ENCODE measurements at places on chromosomes 7 and 10.

- DNase-seq, result peak; percentile 26
Measured at GRCh38 chr10:96720422-96721206, at the start of gene PIK3AP1. PIK3AP1 (minus strand) TSS chr10:96720514; CDS start chr10:96720394, 120 bp downstream.

DNA sequence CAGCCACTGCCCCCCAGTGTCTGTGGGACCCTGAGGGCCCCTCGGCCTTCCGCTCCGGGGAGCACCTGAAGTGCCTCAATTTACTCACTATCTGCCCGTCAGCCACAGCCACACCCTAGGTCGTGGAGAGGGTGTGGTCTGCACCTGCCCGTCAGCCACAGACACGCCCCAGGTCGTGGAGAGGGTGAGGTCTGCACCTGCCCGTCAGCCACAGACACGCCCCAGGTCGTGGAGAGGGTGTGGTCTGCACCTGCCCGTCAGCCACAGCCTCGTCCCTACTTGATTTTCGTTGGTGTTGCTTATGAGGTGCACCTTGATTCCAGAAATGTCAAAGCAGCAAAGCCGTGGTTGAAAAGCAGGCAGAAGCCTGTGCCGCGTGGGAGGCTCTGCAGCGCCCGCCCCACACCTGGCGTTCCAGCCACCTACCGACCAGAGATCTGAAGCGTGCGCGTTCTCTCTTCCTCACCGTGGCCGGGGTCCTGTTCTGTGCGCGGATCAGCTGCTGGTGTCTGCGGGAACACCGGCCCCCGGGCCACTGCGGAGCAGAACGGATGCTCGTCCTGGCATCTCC, 101.6 kb downstream of the DYNC2I1 start:
- peak; percentile 18 for DNase-seq

DNA sequence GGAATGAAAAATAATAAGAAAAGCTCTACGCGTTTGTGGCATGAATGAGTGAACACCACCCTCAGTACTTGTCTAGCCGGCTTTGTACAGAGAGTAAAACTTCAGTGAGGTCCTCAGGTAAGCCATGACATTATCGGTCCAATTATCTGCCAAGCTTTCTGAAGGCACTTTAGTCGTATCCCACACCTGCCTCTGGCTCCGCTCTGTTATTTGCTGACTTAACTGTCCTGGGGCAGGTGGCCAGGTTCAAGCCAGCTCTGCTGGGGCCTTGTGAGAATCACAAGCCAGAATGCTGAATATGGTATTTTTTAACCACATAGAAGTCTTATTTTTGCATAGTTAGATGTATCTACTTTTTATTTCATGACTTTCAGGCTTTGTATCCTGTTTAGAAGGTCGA, 66.0 kb upstream of the FHIP2A start:
- no peak for DNase-seq

GRCh38 chr10:130929422-130930325, 381.8 kb downstream of the TCERG1L start:
- no peak for DNase-seq

DNA sequence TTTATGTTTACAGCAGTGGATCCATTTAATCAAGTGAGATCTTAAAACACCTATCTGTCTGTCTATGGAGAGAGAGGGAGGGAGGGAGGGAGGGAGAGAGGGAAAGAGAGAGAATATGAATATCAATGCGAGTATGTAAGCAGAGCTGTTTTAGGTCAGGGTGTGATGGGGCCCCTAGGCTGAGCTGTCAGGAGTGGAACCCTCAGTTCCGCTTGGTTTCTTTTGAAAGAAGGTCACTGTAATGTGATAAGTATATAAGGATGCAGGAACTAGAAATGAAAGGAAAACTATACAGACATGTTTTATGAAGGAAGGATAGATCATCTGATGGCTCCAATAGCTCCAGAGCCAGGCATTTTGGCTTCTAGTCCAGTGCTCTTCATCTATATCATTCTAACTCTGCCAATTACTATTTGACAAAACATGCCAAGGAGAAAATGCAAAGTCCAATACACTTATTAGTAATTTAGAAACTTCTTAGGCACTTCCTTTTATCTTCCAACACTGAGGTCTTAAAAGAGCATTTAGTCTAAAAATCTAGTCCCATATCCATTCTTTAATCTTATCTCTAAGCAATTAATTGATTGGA, 70.3 kb downstream of the NRCAM start:
- DNase-seq, result no peak

DNA sequence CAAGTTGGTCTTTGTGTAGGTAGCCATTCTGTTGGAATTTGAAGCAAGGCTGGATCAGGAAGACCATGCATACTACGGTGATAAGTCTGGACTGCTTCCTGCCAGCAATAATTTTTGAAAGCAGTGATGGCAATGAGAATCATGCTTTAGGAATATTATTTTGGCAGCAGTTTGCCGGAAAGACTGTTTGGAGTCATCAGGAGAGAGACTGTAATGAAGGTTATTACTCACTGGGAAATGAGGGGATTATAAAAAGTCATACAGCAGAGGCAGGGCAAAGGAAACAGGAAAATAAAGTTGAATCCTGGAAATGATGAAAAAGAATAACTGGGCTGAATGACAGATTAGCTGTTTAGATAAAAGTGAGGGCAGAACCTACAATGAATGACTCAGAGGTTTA, 1136.8 kb upstream of the AUTS2 start:
- no peak for DNase-seq

DNA sequence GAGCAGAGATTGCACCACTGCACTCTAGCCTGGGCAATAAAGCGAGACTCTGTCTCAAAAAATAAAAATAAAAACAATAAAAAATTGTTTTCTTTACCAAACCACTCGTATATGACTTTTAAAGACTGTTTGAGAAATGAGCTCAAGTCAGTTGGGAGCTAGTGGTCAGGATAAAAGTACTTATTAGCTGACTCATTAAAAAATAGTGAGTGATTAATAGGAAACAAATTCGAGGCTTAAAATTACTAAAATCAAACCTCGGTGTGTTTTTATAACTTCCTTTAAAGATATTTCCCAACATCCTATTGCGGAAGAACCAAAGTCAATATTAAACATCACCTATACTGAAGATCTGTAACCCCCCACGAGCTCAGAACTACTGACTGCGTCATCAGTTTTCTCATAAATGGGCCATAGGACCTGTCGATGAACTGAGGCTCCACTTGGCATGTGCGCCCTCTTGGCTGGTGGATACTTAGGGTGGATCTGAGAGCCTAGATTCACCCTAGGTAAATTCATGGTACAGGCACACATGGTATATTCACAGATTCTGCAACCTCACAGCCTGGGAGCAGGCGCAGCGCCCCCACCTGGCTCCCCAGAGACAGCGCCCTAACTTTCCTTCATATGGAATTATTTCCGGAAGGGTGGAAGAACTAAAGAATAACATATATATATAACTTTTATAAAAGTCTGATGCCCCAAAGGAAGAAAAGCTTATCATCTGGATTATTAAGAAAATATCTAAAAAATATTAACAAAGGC, 9.2 kb downstream of the MKI67 start:
- no peak for DNase-seq

DNA sequence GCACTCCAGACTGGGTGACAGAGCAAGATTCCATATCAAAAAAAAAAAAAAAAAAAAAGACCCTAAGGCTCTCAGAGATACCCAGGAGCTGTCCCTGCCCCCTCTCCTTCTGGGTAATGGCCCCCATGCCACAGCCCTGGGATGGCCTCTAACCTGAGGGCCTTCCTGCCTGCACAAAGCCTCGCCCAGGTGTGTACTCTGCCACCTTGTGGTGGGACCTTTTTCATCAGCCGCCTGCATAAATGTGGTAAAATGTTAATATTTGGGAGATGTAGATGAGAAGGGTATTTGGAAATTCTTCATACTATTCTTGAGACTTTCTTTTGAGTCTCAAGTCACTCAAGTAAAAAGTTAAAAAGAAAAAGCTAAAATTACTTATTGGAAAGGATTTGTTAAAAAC, 46.3 kb upstream of the RNF216 start:
- DNase-seq, result peak; percentile 53

DNA sequence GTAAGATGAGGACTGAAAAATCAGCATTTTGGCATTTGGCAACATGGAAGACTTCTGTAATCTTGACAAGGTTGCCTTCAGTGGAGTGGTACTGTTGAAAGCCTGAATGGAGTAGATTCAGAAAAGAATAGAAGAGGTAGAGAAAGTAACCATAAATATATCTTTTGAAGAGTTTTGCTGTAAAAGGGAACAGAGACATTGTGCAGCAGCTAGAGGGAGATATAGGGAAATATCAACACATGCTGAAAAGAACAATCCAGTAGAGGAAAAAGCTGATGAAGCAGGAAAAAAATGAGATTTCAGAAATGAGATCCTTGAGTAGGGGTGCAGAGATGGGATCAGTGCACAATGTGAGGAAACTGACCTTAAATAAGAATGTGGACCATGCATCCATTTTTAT, 60.0 kb downstream of the RAPGEF5 start:
- no peak for DNase-seq

DNA sequence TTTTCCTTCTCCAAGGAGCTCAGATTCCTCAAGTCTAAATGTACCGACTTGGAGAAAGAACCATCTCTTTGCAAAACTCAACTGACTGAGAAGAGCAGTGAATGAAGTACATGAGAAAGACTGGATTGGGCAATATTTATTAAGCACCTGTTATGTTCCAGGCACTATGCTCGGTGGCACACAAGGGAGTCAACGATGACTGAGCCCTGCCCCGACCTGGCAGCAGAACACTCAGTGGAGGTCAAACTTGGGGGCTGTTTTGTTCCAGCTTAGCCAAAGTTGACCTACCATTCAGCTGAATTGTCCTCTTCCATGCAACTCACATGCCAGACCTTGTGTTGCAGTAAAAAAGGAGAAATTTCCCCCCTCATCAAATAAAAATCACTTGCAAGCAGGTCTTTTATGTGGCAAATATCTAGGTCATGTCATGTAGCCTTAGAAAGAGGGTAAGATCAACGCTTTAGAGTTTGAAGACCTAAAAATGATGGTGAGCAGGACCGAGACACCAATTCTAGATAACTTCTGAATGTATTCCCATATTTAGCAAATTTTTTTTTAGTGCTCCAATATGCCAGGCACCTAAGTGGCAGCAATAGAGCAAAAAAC, 14.3 kb upstream of the XPNPEP1 start:
- DNase-seq, result no peak

DNA sequence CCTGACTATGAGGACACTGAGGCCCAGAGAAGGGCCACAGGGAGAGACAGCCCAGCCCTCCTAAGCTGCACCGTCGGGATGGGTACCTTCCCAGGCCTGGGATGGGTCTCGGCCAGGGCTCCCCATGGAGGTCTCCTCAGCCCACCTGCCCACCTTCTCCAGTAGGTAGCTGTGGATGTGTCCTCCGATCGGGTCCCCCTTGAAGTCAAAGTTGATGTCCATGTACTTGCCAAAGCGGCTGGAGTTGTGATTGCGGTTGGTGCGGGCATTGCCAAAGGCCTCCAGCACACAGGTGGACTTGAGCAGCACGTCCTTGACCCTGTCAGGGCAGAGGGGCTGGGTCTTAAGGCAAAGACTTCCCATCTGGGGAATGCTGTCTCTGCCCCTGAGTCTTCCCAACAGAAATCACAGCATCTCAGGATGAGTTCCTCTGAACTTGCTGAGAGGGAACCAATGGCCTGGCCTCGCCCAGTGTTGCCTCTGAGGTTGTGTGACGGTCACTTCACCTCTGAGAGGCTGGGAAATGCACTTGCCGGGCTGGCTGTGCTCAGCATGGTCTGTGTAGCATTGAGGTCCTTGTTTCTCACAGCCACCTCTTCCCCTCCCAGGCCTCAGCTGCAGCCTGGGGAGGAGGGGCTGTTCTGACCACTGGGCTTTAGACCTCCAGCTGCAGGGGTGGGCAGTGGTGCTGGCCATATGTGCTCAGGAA, 3.3 kb downstream of the MYO1G start:
- DNase-seq, result no peak

- no peak for DNase-seq
Measured at GRCh38 chr10:5575144-5575481, 50.4 kb downstream of the CALML3 start.

GRCh38 chr7:124532166-124532565, 233.4 kb downstream of the GPR37 start:
- DNase-seq, result no peak

Measured in stimulated activated CD4-positive, alpha-beta T cell treated with anti-CD3 and anti-CD28 coated beads, Interleukin-4, amount 100 ng/mL, for 24 hours (primary cell).